Stimulated activated CD4-positive, alpha-beta T cell treated with anti-CD3 and anti-CD28 coated beads, Interleukin-1b, Interleukin-23, amount 100 ng/mL, for 24 hours (primary cell): ENCODE measurements at places on chromosomes 5 and 9.
A peak's percentile ranks its signal among the peaks of the same experiment; 100 is the strongest.

- no peak for DNase-seq
These were observed 173.8 kb upstream of the MVB12B start for GRCh38 chr9:126152622-126153362.

DNA sequence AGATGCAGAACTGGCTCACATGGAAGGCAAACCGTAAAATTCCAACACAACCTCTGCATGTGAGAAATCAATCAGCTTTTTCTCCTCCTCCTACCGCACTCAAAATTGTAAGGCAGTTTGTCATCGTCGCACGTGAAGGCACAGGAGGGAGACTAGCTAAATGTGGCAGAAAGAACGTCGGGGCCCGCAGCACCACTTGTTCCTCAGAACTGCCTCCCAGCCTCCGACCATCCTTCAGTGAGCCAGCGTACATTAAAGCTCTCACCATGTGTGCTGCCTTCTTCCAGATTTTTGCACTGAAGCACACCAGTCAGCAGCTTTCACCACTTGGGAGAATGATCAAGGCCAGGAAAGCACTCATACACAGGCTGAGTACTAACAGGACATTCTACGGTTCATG is 105.9 kb downstream of the RFX3 start:
- no peak for DNase-seq

GRCh38 chr5:170681013-170681433 is 102.5 kb upstream of the GABRP start:
- DNase-seq, result peak; percentile 12

GRCh38 chr5:108382784-108383330 is 959 bp upstream of the FBXL17 start:
- no peak for DNase-seq
